H1 (cell line): ENCODE measurements at places on chromosomes 7 and 10.

DNA sequence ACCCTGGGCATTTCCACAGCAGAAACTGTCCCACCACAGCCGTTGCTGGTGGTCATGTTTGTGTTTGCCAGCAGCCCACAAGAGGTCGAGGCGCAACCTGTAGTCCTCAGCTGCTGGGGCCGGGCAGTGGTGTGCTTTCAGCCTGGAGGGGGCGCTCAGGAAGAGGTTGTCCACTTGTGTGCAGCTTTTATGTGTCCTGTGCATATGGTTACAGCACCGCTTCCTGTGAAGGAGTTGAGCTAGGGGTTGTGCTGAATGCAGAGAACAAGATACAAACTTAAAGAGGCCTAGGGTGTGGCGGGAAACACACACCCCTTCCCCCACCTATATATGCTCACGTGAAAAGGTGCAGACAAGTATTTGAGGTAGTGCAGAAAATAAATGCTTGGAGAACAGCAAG, 29.5 kb upstream of the PFKFB3 start:
- no peaks in the 10 kb centered on the region for H3K27me3 ChIP-seq
- no peak overlapping the region for H3K4me3 ChIP-seq
- no peaks in the 10 kb centered on the region for H3K36me3 ChIP-seq

DNA sequence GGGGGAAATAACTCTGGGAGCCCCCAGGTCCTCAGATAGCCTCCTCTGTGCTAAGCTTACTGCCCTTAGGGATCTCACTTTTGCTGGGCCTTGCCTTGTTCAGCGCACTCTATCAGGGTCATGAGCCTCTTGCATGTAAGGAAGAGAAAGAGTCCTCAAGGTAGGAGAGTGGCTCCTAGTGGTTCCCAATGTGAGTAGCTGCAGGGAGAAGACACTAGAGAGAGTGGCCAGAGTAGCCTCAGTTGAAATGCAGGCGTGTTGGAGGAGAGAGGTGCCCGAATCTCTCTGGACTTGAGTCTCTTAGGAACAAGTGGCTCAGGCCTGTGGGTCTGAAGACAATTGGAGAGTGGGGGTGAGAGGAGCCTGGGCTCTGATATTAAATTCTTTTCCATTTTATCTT, 94.3 kb upstream of the SORCS3 start:
- no peak for DNase-seq
- H3K27me3 ChIP-seq: no peaks in the 10 kb centered on the region
- no peak overlapping the region for H3K4me3 ChIP-seq
- H3K27ac ChIP-seq: no peak overlapping the region
- H3K36me3 ChIP-seq: no peaks in the 10 kb centered on the region
- H3K4me1 ChIP-seq: peaks cover 3% of the 10 kb centered on the region

- DNase-seq: no peak
- H3K4me1 ChIP-seq: no peaks in the 10 kb centered on the region; the same call in 1 of the 2 replicates
- no peak overlapping the region for H3K27ac ChIP-seq
- H3K36me3 ChIP-seq: no peaks in the 10 kb centered on the region
These were observed 55.1 kb upstream of the LAMB1 start for GRCh38 chr7:108057951-108058481.

GRCh38 chr7:115356999-115357702, 435.3 kb downstream of the MDFIC start:
- no peaks in the 10 kb centered on the region for H3K27me3 ChIP-seq
- H3K27ac ChIP-seq: no peak overlapping the region
- H3K36me3 ChIP-seq: no peaks in the 10 kb centered on the region
- H3K4me1 ChIP-seq: no peaks in the 10 kb centered on the region
- H3K4me3 ChIP-seq: no peak overlapping the region
- DNase-seq: no peak
